ENCODE measurements at places on chromosomes 4 and X. TPM values are rescaled to one million over a fixed set of nuclear protein-coding genes. Genes with fewer than 3 reads are reported as not detected.

The CDX4 gene
- total RNA-seq, result not detected

GRCh38 chrX:103688946-103689345 is 2.4 kb upstream of the MORF4L2 start:
- DNase-seq, result peak; percentile 8
- peaks cover 6% of the 10 kb centered on the region for H3K36me3 ChIP-seq
- H3K27me3 ChIP-seq, result no peaks in the 10 kb centered on the region

- H3K27me3 ChIP-seq, result no peaks in the 10 kb centered on the region
- H3K4me3 ChIP-seq, result no peak overlapping the region
- H3K27ac ChIP-seq, result peak overlapping the region; percentile 25
- peak; percentile 62 for DNase-seq
These were observed 222.6 kb upstream of the PCDH18 start for GRCh38 chr4:137754652-137755471.

DNA sequence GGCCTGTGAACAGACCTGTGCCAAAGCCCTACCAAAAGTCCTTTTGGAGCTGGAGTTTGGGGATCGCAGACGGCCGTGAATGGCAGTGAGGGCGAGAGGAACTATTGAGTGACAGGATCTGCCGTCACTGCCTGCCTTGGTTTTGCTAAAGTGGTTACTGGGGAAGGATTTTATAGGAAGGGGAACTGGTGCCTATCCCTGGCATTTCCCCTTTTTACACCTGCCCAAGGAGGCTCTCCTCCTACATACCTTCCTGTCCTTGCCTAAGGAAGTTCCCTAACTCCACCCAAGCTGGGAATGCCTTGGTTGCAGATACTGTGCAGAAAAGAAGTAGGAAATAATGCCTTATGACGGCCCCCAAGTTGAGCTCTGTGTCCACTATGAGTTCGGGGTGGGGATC is 14.5 kb downstream of the LONRF3 start:
- no peak overlapping the region for H3K4me3 ChIP-seq
- H3K4me1 ChIP-seq, result no peaks in the 10 kb centered on the region
- no peak for DNase-seq

DNA sequence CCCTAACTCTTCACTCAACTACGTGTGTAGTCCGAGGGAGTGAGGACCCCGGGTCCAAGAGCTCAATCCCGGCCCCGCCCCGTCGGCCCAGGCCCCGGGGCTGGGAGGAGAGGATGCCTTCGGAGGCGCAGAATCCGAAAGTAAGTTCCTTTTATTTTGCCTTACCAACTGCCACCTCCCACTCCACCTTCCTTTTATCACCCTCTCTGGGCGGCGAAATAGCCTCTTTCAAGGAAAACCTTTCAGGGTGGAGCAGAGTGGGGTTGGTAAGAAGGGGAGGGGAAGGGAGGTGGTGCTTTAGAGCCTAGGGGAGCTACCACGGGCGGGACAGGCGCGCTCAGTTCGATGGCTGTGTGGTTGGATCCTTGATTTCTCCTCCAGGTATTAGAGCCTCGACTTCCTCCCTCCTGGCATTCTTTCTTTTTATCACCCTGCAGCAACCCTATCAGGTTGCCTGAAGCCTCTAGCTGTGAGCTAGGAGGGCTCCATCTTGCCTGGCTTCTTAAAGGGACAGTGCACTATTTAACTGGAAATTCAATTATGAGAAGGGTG is 191.2 kb downstream of the RRAGB start:
- no peak overlapping the region for H3K27ac ChIP-seq
- no peaks in the 10 kb centered on the region for H3K4me1 ChIP-seq
- H3K36me3 ChIP-seq, result no peaks in the 10 kb centered on the region

DNA sequence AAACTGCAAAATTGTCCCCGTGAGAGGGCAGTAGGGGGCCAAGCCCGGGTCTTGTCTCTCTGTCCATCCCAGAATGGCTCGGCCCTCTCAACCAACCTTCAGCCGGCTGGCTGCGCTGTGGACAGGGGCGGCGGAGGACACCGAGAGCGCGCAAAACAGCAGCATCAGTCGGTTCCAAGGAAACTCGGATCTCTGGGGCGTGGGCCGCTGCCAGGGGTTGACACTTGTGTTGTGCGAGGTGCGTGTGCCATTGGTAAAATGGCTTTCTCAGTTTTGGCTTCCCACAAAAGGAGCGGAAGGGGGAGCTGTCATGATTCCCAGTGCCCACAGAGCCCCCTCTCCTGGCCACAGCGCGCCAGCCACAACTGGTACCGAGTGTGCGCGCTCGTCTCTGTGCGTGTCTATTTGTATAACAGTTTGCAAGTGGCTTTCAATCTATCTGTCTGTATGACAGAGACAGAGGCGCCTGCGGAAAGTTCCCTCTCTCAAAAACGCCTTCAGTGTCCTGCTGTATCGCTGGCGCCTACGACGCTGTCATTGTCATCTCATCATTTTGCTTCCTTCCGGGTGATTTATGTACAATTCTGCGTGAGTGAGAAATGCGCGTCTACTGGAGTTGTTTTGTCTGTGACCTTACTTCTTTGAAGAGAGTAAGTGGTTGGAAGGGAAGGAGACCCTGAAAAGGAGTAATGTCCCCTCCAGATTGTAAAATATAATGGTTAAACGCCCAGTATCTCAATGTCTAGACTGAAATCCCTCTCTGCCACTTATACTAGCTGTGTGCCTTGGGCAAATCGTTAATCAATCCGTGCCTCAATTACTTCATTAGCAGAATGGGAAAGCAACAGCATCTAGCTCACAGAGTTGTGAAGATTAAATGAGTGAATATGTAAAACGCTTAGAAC is 1.8 kb downstream of the DKK2 start:
- H3K4me1 ChIP-seq, result peaks cover 24% of the 10 kb centered on the region
- peaks cover 5% of the 10 kb centered on the region for H3K27me3 ChIP-seq
- DNase-seq, result peak; percentile 25
- peak overlapping the region; percentile 79 for H3K4me3 ChIP-seq

The MAGEH1 gene
- total RNA-seq, result 15.4 TPM

- H3K27ac ChIP-seq, result no peak overlapping the region
- DNase-seq, result peak; percentile 4
- H3K27me3 ChIP-seq, result no peaks in the 10 kb centered on the region
- peaks cover 2% of the 10 kb centered on the region for H3K36me3 ChIP-seq
These were observed 159.8 kb downstream of the FAM13A start for GRCh38 chr4:88897180-88897579.

DNA sequence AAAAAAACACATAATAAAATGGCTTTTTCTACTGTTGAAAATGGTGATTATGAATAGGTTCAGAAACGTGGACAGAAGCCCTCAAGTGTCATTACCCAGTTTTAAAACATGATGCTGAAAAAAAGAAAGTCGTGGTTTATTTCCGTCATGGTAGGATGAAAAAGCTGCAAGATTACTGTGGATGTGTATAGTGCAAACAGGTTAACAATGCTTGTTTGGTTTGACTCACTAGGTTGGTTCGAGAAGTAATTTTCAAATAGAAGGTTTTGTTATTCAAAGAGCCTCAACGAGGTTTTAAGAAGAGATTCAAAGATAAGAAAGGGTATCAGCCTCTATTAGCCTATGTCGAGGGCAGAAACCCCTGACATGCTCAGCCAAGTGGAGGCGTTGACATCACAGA is 2.5 kb upstream of the RXFP1 start:
- H3K27ac ChIP-seq, result no peak overlapping the region
- no peak overlapping the region for H3K4me3 ChIP-seq
- no peak for DNase-seq
- H3K36me3 ChIP-seq, result no peaks in the 10 kb centered on the region
- no peaks in the 10 kb centered on the region for H3K4me1 ChIP-seq

DNA sequence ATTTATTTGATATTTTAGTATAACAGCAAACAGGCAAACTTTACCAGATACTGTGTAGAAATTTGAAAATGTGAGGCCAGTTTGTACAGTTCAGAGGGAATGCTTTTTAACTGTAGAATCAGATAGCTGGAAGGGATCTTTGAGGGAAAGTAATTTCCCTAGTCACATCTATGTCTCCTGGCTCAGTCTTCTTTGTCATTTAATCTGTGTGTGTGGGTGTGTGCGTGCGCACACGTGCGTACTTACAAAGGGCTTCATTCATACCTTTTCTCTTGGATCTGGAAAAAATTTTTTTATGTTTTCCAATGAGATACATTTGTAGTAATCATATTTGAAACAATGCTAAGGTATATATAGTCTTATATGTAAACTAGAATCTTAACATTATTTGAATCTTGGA is 44.6 kb downstream of the IL13RA1 start:
- no peaks in the 10 kb centered on the region for H3K36me3 ChIP-seq
- no peak overlapping the region for H3K27ac ChIP-seq
- DNase-seq, result no peak
- H3K4me3 ChIP-seq, result no peak overlapping the region
- no peaks in the 10 kb centered on the region for H3K4me1 ChIP-seq

DNA sequence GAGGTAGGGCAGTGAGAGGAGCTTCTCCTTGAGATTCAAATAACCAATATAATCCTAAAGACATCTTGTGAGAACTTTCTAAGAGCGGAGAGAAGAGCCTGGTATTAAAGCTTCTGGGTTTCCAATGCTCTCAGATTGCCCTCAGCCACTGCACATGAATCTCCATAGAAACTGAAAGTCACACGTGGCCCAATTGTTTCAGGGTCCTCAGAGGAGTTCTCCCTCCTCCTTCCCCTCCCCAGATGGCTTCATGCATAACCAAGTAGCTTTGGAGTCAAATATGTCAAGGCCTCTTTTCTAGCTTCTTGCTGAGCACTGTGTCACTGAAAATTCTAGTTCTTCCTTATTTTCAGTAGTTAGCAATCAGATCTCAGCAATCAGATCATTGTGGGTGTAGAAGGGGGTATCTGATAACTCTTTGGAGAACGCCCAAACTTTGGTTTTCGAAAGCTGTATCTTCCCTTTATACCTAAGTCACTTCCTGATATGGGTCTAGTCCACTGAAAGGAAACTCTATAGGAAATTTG is 2.2 kb downstream of the BTK start:
- H3K27ac ChIP-seq, result no peak overlapping the region
- H3K4me3 ChIP-seq, result no peak overlapping the region

The GAGE2A gene
- total RNA-seq, result not detected

The GPR143 gene
- total RNA-seq, result 1.8 TPM

The REPS2 gene
- 1.2 TPM for total RNA-seq

- H3K27ac ChIP-seq, result no peak overlapping the region
- no peak for DNase-seq
- H3K36me3 ChIP-seq, result no peaks in the 10 kb centered on the region
These were observed 26.0 kb downstream of the ADH4 start for GRCh38 chr4:99117876-99118693.

GRCh38 chrX:130801901-130802300 is 101.1 kb downstream of the ENOX2 start:
- no peak overlapping the region for H3K27ac ChIP-seq
- DNase-seq, result no peak
- no peaks in the 10 kb centered on the region for H3K4me1 ChIP-seq

The HSFX3 gene
- total RNA-seq, result not detected

DNA sequence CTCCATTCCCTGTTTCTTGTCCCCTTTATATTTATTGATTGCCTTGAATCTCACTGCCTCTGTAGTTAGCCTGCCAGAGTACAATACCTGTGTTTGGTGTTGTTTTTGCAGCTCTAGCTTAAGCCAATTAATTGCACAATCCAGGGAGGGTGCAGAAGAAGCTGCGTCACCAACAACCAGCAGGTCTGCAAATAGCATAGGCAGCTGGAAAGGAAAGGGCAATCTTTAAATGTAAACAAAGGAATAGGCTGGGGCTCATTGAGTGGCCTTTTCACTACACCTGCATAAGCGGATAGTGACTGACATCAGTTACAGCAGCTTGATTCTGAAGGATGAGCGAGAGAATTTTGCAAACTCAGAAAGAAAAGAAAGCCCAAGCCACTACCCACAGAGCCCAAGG is 106.8 kb upstream of the RAI2 start:
- H3K27me3 ChIP-seq, result no peaks in the 10 kb centered on the region
- H3K4me3 ChIP-seq, result no peak overlapping the region
- H3K4me1 ChIP-seq, result no peaks in the 10 kb centered on the region
- H3K27ac ChIP-seq, result no peak overlapping the region
- no peaks in the 10 kb centered on the region for H3K36me3 ChIP-seq
- no peak for DNase-seq

GRCh38 chr4:80463509-80463908 is 128.0 kb downstream of the CFAP299 start:
- H3K27me3 ChIP-seq, result no peaks in the 10 kb centered on the region
- no peaks in the 10 kb centered on the region for H3K4me1 ChIP-seq
- no peak for DNase-seq
- no peak overlapping the region for H3K4me3 ChIP-seq

- DNase-seq, result no peak
- H3K27ac ChIP-seq, result no peak overlapping the region
- H3K4me3 ChIP-seq, result no peak overlapping the region
- peaks cover 9% of the 10 kb centered on the region for H3K4me1 ChIP-seq
- no peaks in the 10 kb centered on the region for H3K36me3 ChIP-seq
- H3K27me3 ChIP-seq, result no peaks in the 10 kb centered on the region
These were observed 426.4 kb downstream of the INPP4B start for GRCh38 chr4:142419712-142420111.

The CCDC110 gene
- 1.2 TPM for total RNA-seq

The ADH1A gene
- not detected for total RNA-seq

DNA sequence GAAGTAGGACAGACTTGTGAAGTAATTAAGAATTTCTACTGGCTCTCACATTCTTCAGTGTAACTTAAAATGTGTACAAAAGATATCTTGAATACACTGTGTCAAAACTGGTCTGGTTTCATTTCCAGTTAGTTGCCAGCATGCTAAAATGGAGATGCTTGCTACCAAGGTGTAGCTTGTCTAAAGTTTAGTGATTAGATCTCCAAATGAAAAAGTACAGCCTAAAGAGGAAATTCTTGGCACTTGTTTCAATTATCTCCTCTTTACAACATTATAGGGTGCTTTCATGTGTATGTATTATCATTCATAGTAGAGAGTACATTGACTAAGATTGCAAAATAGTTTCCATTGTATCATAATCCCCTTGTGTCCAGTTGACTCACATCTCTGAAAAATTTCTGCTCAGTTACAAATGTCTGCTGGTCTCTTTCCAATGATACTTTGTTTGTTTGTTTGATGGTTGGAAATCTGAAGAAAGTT is 97.3 kb upstream of the SPRY1 start:
- H3K4me3 ChIP-seq, result no peak overlapping the region
- DNase-seq, result peak; percentile 69
- no peaks in the 10 kb centered on the region for H3K36me3 ChIP-seq
- no peaks in the 10 kb centered on the region for H3K4me1 ChIP-seq
- no peaks in the 10 kb centered on the region for H3K27me3 ChIP-seq

- H3K27ac ChIP-seq, result no peak overlapping the region
- no peak for DNase-seq
- H3K4me1 ChIP-seq, result no peaks in the 10 kb centered on the region
- H3K4me3 ChIP-seq, result no peak overlapping the region
These were observed 208.0 kb downstream of the ENOX2 start for GRCh38 chrX:130694983-130695382.

- H3K27ac ChIP-seq, result peak overlapping the region; percentile 87
- no peaks in the 10 kb centered on the region for H3K27me3 ChIP-seq
- H3K36me3 ChIP-seq, result no peaks in the 10 kb centered on the region
- H3K4me3 ChIP-seq, result peak overlapping the region; percentile 93
- DNase-seq, result no peak
- peaks cover 12% of the 10 kb centered on the region for H3K4me1 ChIP-seq
These were observed 570 bp downstream of the WDR44 start for GRCh38 chrX:118346258-118347094.

- no peak overlapping the region for H3K27ac ChIP-seq
- no peak for DNase-seq
- no peaks in the 10 kb centered on the region for H3K4me1 ChIP-seq
- no peaks in the 10 kb centered on the region for H3K36me3 ChIP-seq
- no peaks in the 10 kb centered on the region for H3K27me3 ChIP-seq
- no peak overlapping the region for H3K4me3 ChIP-seq
These were observed 207.6 kb downstream of the NAF1 start for GRCh38 chr4:162959046-162959445.

GRCh38 chr4:150943818-150944217 is 71.3 kb downstream of the LRBA start:
- no peak overlapping the region for H3K27ac ChIP-seq
- H3K4me1 ChIP-seq, result no peaks in the 10 kb centered on the region
- H3K36me3 ChIP-seq, result no peaks in the 10 kb centered on the region
